ENCODE measurements at places on chromosomes 6 and 20.

DNA sequence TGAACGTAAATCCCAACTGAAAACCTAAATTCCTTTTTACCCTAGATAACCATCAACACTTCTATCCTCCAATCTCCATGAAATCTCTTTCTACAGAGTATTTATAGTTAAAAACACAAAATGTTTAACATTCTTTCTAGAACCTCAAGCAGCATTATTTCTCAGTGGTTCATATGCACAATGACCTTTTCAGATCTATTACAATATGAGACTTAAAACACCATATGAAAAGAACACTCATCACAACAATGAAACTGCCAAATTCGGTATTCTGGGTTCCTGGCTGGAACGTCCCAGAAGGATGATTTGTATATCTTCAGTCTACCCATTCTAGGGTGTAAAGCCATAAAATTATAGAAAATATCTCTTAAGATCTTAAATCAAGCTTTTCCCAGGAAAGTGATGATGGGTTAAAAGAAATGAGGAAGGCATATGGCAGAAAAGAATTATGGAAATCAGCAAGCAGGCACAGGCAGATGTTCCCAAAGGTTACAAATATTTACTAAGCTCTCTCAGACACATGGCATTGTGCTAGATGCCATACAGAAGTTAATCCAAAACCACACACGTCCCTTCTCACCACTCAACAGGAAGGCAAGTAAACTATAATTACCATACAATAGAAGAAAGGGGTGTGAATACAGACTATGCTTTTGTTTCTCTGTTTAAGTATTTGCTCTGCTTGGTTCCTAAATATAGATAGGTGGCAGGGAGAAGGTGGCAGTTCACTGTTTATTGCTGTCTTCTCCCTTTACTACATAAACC lies 118.0 kb downstream of the CHD6 start:
- no peak for DNase-seq

GRCh38 chr20:20386192-20386591 lies 18.3 kb downstream of the INSM1 start:
- DNase-seq: no peak

DNA sequence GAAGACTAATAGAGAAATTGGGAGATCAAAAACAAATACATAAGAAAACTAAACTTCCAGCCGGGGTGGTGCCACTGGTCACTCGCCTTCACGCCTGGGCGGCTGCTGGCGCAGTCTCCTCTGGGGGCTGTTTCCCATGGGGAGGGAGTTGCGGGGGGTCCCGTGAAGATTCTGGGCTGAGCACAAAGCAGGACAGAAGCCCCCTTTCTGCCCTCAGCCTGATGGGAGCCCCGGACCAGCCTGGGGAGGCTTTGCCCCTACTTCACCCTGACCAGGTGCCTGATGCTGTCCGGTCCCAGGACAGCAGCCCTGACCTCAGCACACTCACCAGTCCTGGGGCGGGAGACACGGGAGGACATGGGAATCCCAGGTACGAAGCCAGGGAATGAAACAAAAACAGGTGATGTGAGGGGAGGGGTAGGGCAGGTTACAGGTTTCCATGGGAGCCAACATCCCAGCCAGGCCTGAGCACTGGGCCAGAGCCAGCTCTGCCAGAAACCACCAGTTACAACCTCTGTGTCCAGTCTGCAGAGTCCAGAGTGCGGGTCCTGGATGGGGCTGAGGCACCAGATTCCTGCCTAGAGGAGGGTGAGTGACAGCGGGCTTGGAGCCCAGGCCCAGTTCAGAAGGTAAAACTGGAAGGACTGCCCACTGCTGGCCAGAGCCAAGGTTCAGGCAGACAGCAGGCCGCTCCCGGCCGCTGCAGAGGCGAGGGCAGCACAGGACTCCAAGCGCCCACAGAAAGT lies 326.4 kb downstream of the TAF4 start:
- no peak for DNase-seq

- no peak for DNase-seq
Measured at GRCh38 chr6:32223258-32224235, at the start of gene NOTCH4. Gene NOTCH4, minus strand, starts transcription at chr6:32224067. Its CDS starts 139 bp downstream, at chr6:32223928.
